Cerebellar nuclear complex (tissue), 1 donor: ENCODE measurements at places on chromosomes 5 and 9.

DNA sequence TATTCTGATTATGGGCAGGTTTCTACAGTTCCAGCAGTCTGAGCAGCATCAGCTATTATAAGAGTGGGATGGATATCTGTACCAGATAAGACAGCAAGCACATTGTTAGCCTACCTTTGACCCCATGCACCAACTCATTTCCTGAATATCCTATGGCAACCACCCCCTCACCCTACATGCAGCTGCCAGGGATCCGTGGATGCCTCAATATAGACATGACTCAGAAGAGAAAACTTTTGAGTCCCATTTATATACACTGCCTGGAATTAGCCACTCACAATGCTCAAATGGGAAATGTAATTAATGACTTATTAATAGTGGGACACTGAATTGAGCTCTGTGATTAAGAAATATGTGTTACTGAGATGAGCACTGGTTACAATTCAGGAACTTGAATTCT is 124.4 kb downstream of the SSBP2 start:
- DNase-seq, result no peak

- DNase-seq, result no peak
Observed at GRCh38 chr5:17976404-17976803, 342.1 kb downstream of the TAF11L14 start.

- DNase-seq, result no peak
Observed at GRCh38 chr5:60332244-60333004, 367.5 kb downstream of the DEPDC1B start.

- DNase-seq, result no peak
Observed at GRCh38 chr5:31894141-31894540, 255.2 kb downstream of the PDZD2 start.

GRCh38 chr5:144972317-144972716 is 801.6 kb downstream of the KCTD16 start:
- DNase-seq, result no peak

DNA sequence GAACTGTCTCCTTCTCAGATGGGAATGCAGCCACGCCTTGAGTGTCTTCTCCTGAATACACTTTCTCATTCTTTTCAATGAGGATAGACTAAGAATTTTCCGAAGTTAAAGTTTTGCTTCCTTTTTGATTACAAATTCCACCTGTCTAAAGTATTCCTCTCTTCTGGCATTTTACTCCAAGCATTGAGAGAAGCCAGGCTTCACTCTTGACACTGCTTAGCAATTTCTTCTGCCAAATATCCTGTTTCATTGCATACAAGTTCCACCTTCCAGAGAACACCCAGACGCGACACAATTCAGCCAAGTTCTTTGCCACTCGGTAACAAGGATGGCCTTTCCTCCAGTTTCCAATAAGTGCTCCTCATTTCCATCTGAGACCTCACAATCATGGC is 35.6 kb upstream of the COL5A1 start:
- DNase-seq, result no peak

DNA sequence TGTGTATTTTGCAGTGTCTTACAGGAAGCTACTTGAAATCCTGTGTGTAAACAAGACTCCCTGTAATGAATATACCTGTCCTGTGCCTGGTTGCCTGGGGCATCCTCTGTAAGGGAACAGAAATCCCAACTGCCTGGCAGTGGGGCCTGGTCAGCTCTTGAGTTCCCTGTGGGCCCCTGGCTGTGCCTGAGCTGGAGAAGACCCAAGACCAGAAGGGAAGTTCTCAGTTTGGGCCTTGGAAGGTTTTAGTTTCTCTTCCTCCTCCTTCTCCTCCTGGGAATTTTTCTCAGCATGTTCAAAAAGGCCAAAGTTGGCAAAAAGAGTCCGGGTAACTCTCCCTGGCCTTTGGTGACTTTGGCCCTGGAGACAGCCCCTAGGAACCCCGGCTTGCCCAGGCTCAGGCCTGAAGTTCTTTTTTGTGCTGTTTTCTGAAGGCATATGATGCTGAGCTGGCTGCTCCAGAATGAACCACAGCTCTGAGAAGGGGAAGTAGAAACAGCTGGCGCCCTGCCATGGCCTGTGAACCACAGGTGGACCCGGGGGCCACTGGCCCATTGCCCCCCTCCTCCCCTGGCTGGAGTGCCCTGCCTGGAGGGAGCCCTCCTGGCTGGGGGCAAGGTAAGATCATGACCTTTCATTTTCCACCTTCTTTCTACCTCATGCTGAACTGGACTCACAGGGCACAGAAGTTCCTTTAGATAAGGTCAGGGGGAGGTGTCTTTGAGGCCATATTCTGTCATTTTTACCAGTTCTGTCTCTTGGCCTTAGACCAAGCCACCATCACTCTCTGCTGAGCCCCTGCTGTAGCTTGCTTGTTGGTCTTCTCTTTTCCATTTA is 5.8 kb downstream of the TMEM268 start:
- DNase-seq, result no peak

DNA sequence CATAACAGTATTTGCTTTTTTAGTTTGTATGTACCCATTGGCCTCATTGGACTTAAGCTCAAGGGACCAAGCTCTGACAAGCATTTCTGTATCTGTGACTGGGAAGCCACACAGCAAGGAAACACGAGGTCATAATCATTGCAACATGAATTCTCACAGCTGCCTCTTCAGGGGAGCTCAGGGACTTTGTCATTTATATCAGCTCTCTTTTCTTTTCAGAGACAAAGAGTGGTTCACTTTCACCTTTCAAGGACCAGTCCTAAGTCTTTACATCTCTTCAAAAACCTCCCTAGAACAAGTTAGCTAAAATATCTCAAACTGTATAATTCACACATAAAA is 58.6 kb downstream of the ADAMTS12 start:
- no peak for DNase-seq

- no peak for DNase-seq
Observed at GRCh38 chr5:110333384-110333783, 393.1 kb downstream of the TMEM232 start.

- no peak for DNase-seq
Observed at GRCh38 chr9:13387734-13388067, 108.2 kb upstream of the MPDZ start.

GRCh38 chr5:156405988-156406387 is 79.0 kb downstream of the SGCD start:
- DNase-seq, result no peak

GRCh38 chr5:153537207-153537606 is 46.7 kb downstream of the GRIA1 start:
- no peak for DNase-seq

GRCh38 chr5:169632946-169633345 is 4.1 kb upstream of the DOCK2 start:
- DNase-seq, result no peak

DNA sequence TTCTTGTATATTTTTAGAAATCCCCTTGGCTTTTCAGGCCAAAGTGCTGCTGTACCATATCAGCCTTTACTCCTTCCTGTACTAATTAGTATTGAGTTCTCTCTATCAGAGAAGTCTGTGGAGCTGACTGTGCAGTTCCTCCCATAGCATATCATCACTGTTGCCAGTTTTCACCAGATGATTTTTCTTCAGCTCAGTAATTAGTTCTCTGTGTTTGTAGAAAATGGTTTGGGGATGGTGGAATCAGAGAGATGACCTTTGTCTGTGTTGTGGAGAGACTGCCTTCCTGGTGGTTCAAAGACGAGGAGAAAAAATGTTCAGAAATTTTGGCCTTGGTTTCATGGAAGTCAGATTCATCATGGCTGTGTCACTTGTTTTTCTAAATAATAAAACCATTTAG is 227.5 kb upstream of the ACTBL2 start:
- DNase-seq, result no peak

DNA sequence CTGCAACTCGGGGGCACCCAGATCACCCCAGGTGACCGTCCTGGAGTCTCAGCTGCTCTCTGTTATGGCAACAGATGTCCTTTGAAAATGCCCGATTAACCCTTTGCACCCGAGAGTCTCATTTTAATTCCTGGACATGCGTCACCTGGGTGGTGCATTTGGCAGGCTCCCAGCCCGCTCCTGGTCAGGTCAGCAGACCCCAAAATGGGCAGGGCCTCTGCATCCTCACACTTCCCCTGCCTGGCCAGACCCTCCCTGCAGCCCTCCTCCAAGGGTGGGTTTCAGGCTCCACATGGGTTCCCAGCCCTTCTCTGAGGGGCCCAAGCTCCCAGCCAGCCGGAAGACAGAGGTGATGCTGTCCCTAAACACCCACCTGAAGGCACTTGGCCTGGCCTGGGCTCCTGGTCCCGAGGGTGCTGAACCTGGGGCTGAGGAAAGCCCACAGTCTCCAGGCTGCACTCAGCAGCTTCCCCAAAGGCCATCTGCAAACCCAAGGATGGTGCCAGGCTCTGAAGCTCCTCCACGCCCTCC is 69.4 kb downstream of the PSMB7 start:
- DNase-seq, result no peak

DNA sequence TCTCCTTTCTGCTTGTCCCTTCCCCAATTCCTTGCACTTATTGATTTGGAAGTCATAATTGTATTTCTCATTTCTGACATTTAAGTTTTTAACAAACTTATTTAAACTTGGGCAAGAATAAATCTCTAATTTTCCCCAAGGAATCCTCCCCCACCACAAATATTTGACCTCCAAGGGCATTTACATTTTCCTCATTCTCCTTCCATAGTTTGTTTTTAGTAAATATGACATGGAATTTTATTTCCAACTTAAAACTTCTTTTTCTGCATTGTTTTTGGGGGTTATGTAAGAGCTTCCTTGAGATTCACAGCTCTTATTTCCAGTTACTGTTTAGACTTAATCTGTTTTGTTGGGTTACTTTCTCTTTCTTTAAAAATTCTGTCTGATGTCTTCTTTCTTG is 64.9 kb downstream of the ZNF618 start:
- no peak for DNase-seq

DNA sequence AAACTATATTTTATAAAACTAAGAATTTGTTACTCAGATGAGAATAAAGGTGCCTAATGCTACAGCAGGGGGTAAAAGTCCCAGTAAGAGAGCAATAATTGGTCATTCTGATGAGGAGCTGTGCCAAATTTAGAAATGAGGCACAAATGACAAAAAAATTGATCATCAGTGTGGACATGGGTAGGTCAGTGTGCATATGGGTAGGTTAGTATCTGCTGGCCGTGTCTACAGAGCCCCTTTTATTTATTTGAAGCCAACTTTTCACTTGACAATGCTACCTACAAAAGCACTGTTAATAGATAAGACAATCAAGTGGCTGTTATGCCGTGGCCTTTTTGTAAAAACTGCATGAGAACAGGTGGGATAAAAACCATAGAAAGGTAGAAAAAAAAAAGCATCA is 454.6 kb downstream of the RAB3C start:
- DNase-seq, result no peak

- DNase-seq, result no peak
Observed at GRCh38 chr5:180668835-180669596, 19.6 kb upstream of the FLT4 start.

- DNase-seq, result no peak
Observed at GRCh38 chr5:73115399-73116051, 4.8 kb upstream of the TMEM171 start.

- no peak for DNase-seq
Observed at GRCh38 chr9:137720571-137721110, 101.8 kb downstream of the EHMT1 start.
